Suppressor macrophage treated with lipopolysaccharide for 1 hour (primary cell): ENCODE measurements at places on chromosomes 12 and 14.

- peak; percentile 17 for DNase-seq
These were observed 190.5 kb downstream of the PHETA1 start for GRCh38 chr12:111178181-111179081.

DNA sequence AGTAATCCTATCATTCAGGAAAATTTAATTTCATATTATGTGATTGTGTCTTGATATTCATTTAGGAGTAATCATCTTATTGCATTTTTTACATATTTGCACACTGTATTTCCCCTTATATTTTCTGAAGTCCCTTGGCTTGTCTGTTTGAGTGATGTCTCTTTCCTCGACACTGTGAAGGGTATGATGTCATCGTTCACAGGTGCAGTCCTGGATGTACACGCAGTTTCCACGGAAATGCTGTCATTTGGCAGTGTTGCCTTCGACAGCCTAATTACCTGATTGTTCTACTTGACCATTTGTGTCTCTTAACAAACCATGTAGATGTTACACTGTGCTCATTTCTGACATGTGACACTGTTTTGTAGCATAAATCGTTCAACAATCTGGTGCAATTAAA is 1277.0 kb downstream of the TMEM121 start:
- DNase-seq: no peak

GRCh38 chr14:30607156-30607780 is 14.9 kb upstream of the SCFD1 start:
- DNase-seq: no peak

DNA sequence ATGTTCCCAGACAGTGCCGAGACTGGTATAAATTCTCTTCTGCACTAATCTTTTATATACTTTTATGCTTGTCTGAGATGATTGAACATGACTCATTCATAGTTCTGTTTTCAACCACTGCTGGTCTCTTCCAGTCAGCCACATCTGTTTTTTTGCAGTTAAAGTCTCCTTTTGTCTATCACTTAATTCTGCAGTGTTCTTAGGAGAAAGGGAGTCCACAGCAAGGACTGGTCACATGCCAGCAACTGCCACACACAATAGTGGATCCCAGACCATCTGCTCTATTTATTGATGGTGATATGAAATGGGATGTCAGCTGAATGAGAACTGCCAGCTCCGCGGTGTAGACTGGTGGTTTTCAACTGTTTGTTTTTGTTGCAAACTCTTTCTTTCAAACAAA is 379.8 kb downstream of the MED13L start:
- no peak for DNase-seq
